ENCODE measurements at places on chromosomes 5 and 9.

- no peak for DNase-seq
Observed at GRCh38 chr9:79120941-79121340, 450.8 kb upstream of the TLE4 start.

- no peak for DNase-seq
Observed at GRCh38 chr5:7537573-7537972, 141.6 kb downstream of the ADCY2 start.

DNA sequence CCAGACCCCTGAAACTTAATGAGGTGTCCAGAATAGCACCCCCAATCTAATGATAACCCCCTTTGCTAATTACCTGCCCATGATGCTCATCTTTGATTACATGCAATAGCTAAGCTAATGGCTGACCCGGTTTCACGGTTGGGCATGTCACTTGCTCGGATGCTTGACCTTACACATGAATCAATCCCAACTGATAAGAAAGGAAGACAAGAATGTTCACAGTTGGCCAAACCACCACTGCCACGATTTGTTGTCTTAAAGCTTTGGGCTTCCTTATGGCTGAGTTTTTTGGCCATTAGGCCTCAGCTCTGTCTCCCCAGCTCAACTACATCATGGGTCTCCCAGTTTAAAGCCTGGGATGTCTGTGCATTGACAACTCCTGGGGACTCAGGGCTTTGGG, 53.1 kb upstream of the TGFBR1 start:
- no peak for DNase-seq

DNA sequence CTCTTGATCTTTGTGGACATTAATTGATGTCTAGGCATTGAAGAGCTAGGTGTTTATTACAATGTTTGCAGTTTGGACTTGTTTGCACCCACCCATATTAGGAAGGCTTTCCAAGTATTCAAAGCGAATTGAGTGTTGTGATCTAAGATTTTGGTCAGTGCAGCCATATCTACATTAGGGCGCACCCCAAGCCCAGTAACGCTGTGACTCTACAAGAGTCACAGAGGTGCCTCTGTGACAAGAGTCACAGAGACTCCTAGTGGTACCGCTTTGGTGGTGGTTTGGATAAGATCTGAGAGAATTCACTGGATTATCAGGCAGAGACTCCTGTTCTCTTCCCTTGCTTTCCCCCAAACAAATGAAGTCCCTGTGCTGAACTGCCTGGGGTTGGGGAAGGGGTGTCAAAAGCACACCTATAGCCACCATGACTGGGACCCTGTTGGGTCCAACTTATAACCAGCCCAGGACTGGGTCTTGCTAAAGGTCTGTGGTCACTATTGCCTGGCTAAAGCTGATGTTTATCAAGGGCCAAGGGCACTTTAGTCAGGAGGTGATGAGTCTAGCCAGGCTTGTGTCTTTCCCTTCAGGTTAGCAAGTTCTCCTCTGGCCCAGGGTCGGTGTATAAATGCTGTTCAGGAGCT, 114.1 kb upstream of the RIOK2 start:
- DNase-seq: peak; percentile 37

DNA sequence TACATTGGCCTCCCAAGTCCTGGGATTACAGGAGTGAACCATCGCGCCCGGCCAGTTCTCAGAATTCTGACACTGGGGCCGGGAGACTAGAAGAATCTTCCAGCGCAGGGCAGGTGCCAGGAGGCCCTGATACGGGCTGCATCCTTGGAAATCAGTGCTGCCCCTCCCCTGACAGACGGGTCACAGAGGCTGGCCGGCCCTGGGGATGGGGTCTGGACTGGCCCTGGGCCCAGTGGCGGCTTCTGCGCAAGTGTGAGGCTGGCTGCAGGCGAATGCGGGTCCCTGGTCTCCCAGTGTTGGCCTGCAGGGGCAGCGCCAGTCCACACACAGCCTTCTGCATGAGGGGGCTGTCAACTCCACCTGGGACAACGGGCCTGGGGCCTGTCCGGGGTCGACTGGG, 831 bp upstream of the TBC1D9B start:
- DNase-seq: no peak

GRCh38 chr9:35646153-35646532, 4.6 kb downstream of the SIT1 start:
- peak; percentile 71 for DNase-seq

DNA sequence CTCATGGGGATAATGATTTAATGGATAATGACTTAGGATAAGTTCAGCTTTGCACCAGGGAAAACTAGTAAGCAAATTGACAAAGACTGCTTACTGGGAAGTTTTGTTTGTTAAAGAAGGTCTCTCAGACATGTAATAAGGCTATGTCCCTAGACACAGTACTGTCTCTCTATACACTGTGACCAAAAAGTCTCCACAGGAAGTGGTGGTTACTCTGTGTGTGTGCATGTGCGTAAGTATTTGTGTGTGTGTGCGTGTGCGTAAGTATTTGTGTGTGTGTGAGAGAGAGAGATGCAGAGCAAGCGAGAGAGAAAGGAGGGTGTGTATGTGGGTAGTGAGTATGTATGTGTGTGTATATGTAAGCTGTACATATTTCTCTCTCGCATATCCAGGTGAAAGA, 229.6 kb downstream of the GLIS3 start:
- no peak for DNase-seq

DNA sequence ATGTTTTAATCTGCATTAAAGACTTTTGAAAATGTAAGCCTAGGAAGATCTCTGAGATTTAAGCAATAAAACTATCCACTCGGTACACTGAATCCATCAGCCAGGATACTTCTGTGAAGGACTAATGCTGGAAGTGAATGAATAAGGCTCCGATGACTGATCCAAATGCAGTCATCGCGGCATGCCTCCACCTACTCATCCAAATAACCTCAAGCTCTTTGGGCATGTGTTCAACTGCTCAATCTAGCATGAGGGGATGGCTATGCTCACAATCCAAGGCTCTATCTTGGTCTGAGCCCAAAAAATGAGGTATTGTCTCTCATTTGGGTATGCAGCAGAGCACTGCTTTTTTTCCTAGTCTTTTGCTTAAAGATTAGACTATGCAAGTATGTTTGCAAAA, 19.2 kb downstream of the MARCHF3 start:
- DNase-seq: peak; percentile 71

GRCh38 chr5:16144416-16144815, 35.2 kb downstream of the MARCHF11 start:
- DNase-seq: no peak

- DNase-seq: peak; percentile 29
Observed at GRCh38 chr5:74541381-74541781, 99.1 kb downstream of the ENC1 start.

DNA sequence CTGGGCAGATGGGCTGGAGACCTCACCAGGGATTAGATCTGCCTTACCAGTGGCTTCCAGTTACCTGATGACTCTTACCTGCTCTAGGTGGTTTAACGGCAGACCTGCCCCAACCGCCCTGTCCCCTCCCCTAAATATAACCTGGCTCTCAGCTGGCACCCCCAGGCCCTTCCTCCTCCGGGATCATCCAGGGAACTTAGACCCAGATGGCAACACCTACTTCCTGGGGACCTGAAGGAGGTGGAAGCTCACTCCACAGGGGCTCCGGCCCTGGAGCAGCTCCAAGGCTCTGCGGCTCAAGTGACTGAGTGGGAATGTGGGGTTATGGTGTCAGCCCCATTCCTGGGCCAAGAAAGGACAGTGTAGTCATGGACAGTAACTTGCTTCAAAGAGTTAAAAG, 130.4 kb downstream of the OLFM1 start:
- DNase-seq: no peak

- DNase-seq: peak; percentile 14
Observed at GRCh38 chr9:122827761-122828093, 661 bp downstream of the PDCL start.

- DNase-seq: peak; percentile 79
Observed at GRCh38 chr9:88477300-88477751, 57.7 kb upstream of the NXNL2 start.

GRCh38 chr5:110803467-110804326, 64.9 kb downstream of the SLC25A46 start:
- peak; percentile 97 for DNase-seq

DNA sequence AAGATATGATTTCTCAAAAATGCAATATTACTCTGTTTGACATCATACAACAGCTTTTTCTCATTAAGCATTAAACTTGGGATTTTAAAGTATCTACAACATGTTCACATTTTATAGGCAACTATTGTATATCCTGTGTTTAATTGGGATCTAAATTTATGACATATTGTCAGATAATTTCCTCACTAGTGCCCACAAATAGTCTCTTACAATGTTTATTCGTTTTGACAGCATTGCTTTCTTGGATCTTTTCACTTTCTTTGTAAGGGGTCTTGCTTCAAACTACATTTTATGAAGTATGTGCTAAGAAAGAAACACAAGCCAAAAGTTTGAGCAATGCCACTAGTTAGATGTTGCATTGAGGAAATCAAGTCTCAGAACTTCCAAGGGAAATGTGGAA, 285.1 kb downstream of the TMEM167A start:
- DNase-seq: no peak

GRCh38 chr9:89863141-89863540, 258.3 kb downstream of the GADD45G start:
- no peak for DNase-seq

GRCh38 chr9:32665101-32665500, 29.6 kb upstream of the TAF1L start:
- peak; percentile 90 for DNase-seq

DNA sequence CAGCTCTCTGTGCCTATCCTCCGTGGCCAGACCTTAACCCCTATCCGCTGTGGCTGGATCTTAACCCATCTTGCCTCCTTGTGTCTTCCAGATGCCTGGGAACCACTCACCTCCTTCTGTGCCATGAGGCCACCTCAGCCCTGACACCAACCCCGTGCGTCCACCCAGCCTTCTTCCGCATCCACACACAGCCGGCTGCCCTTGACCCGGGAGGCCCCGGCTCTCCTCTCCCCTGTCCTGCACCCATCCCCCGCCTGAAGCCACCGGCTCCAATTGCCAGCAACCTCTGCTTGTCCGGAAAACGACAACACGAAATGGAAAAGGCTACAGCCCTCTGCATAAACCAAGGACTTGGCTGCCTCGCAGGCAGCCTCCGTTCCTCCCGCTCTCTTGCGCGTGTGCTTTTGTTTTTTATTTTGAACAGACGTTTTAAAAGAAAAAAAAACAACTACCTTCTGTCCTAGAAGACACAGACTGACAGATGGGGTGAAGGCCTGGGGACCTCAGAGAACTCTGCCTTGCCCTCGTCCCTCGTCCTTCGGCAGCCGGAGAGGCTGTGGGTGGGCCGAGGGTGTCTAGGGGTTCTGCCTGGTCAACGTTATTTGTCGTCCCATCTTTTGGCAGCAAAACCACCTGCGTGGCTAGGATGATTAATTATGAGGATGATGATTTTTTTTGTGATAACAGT, 32.5 kb upstream of the HMCN2 start:
- DNase-seq: no peak

DNA sequence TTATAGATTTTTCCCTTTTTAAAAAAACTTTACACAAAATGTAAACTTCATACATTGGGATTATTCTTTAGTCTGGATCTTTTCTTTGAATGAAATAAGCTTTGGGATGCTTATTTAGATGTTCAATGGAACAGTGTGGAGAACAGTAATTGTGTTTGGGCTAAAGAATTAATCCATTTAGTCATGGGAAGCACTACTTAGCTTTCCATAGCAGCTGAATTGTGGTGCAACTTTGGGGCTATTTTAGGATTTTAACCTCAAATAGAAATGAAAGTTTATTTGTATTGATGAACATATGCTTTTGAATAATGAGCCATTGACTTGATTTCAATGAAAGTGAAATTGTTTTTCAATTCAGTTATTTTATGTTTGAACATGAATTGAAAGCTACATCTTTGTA, 72.4 kb downstream of the ZCCHC7 start:
- DNase-seq: no peak

- DNase-seq: no peak
Observed at GRCh38 chr9:71886015-71886414, 25.0 kb downstream of the ABHD17B start.

Measured in bronchial epithelial cell (primary cell).